NCI-H524 (cell line): ENCODE measurements at places on chromosomes 2 and 18.

DNA sequence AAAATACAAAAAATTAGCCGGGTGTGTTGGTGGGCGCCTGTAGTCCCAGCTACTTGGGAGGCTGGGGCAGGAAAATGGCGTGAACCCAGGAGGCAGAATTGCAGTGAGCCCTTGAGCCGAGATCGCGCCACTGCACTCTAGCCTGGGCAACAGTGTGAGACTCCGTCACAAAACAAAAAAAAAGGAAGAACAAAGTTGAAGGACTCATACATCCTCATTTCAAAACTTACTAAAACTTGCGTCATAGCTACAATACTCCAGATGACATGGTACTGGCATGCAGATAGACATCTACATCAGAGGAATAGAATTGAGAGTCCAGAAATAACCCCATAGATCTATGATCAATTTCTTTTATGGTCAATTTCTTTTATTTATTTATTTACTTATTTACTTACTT, 13.6 kb upstream of the CYP27C1 start:
- DNase-seq, result no peak

- DNase-seq, result no peak
Measured at GRCh38 chr2:113072584-113072983, 4.8 kb downstream of the IL1F10 start.

DNA sequence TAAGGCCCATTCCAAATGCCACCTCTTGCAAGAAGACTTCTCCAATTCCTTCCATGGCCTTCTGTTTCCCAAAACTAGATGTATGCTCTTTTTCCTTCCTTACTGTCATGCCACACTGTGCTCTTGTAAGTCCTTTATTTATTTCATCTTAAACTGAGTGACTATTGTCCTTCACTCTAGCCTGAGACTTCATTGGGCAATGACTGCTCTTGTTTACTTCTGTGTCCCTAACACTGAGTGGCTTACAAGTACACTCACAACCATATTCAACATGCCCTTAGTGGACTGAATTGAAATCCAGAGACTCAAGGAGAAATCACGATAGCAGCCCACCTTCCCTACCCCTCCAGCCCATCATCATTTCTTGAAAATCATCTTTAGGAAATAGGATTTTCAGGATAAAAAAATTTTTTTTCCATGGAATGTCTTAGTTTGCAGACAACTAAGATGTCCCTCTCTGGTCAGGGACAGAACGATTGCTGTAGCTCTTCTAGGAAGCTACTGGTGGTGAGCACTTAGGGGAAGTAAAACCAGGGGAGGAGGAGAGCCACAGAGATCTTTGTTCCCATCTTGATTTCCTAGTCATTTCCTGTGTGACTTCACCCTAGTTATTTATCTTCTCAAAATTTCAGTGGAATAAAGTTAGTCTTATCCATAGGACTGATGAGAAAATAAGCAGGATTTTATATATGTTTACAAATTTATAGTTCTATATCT, 80.7 kb downstream of the CYRIA start:
- no peak for DNase-seq

GRCh38 chr2:43178602-43179542, 47.5 kb downstream of the ZFP36L2 start:
- DNase-seq, result no peak

DNA sequence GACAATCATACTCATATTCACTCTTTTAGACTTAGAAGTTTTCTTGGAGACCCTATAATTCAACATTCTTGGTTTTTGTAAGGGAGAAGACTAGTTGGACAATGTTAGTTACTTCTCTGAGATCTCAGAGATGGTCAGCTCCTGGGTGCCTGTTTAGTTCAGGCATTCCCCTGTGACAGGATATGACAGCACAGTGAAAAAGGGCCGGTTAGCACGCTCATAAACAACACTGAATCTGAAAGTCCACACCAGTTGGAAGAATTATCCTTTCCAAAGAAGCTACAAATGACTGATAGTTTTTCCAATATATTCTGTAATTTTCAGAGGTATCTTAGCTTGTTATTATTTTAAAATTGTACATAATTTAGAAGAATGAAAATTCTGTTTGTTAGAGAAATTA, 75.7 kb downstream of the ADAM23 start:
- DNase-seq, result no peak

GRCh38 chr2:73050121-73050545, 21.4 kb downstream of the SFXN5 start:
- DNase-seq, result no peak

DNA sequence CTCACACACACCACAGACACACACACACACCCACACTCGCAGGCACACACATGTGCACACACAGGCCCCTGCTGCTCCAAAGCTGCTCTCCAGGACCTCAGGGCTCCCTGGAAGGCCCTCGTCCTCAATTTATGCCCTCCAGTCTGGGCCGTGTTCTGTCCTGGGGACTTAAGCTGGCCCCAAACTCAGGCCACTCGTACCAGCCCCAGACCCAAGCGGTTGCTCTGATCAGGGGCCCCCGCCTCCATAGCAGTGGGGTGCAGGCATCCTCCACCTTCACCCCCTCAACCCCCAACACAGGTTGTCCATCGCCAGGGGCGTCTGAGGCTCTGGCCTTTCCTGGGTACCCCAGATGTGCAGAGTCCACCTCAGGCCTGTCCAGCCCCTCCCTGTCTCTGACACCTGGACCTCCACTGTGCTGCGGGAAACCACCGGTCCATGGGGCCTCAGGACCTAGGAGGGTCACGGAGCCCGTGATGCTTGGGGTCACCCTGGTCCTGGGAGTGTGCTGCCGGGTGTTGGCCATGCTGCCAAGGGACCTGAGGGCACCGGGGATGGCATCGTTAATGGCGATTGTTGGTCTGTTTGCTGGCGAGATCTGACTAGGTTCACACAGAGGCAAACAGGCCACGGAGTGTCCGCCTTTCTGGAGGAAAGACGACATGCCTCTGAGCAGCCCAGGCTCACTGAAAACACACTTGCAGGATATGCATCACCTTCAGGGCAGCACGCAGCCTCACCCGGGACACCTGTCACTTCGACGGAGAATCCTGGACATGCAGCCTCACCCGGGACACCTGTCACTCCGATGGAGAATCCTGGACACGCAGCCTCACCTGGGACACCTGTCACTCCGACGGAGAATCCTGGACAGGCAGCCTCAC, 155.6 kb downstream of the NDUFA10 start:
- DNase-seq, result no peak

GRCh38 chr2:236544362-236544761, 25.3 kb upstream of the ACKR3 start:
- DNase-seq, result no peak
